Naive thymus-derived CD8-positive, alpha-beta T cell (primary cell): ENCODE measurements at places on chromosomes 2 and 18.

DNA sequence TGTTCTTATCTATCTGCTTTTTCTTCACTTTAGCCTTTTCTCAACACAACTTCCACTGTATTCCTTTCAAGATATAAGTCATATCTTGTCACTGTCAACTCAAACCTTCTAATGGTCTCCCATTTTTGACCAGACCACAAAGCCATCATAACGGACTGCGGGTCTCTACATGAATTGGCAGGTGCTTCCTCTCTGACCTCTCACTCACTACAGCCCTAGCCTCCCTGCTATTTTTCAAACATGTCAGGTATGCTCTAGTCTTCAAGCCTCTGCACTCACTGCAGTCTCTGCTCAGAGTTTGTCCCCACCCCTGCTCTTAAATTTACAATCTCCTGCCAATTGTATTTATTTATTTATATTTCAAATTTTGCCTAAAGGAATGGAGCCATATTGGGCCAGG, 858.1 kb downstream of the TRIB2 start:
- no peaks in the 10 kb centered on the region for H3K27me3 ChIP-seq
- no peaks in the 10 kb centered on the region for H3K4me1 ChIP-seq
- DNase-seq = no peak

DNA sequence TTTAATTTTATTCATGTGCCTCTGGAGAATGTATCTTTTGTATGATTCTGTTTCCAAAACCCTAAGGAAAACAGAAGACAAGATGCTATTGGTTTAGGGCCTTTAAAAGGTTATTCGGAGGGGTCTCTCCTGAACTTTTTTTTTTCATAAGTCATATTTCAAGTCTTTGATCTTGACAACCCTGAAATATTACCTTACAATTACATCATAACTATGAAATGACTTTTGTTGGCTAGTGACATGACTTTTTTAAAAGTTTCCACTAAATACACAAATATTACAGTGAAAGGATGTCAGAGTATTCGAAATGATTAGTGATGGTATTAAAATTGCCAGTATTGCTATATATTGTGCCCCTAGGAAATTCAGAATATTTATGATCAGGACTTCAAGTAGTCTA, 31.8 kb upstream of the FZD7 start:
- DNase-seq = no peak
- H3K27ac ChIP-seq = no peak overlapping the region
- peaks cover 8% of the 10 kb centered on the region for H3K4me1 ChIP-seq
- no peaks in the 10 kb centered on the region for H3K36me3 ChIP-seq

- H3K36me3 ChIP-seq = no peaks in the 10 kb centered on the region
- peaks cover 20% of the 10 kb centered on the region for H3K27me3 ChIP-seq
- no peak overlapping the region for H3K4me3 ChIP-seq
- DNase-seq = no peak
- H3K4me1 ChIP-seq = no peaks in the 10 kb centered on the region
These were observed 327.9 kb downstream of the CLIP4 start for GRCh38 chr2:29443151-29443550.

DNA sequence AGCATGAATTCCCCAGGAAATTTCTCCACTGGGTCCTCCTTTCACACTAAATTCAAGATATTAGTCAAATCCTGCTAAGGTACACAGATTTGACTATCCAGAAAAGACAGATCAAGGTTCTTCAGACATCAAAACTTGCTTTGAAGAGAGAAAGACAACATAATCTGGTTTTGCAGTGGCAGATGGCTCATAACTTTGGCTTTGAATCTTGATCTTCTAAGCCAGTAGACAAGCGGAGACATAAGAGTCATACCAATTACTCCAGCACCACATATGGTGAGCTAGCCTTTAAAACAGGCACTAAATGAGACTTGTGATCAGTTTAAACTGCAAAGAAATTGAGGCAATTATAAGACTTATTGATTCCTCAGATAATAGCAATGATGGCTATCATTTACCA, 29.3 kb downstream of the PDE11A start:
- no peak overlapping the region for H3K27ac ChIP-seq
- H3K4me3 ChIP-seq = no peak overlapping the region
- no peaks in the 10 kb centered on the region for H3K36me3 ChIP-seq
- H3K27me3 ChIP-seq = peaks cover 22% of the 10 kb centered on the region
- H3K4me1 ChIP-seq = no peaks in the 10 kb centered on the region

- no peak overlapping the region for H3K27ac ChIP-seq
- no peak for DNase-seq
- peaks cover 3% of the 10 kb centered on the region for H3K27me3 ChIP-seq
- no peaks in the 10 kb centered on the region for H3K36me3 ChIP-seq
- no peaks in the 10 kb centered on the region for H3K4me1 ChIP-seq
These were observed 136.4 kb upstream of the SLC1A4 start for GRCh38 chr2:64852771-64853241.

- DNase-seq = no peak
- H3K4me3 ChIP-seq = peak overlapping the region; percentile 1
- H3K4me1 ChIP-seq = peaks cover 46% of the 10 kb centered on the region
- no peaks in the 10 kb centered on the region for H3K27me3 ChIP-seq
- H3K36me3 ChIP-seq = peaks cover 3% of the 10 kb centered on the region
These were observed 2.4 kb upstream of the MFF start for GRCh38 chr2:227322530-227323205.

GRCh38 chr2:240722796-240723735, 31.4 kb downstream of the AQP12A start:
- H3K4me3 ChIP-seq = no peak overlapping the region
- no peaks in the 10 kb centered on the region for H3K4me1 ChIP-seq
- H3K36me3 ChIP-seq = no peaks in the 10 kb centered on the region
- DNase-seq = no peak

- no peak for DNase-seq
- H3K27me3 ChIP-seq = peaks cover 2% of the 10 kb centered on the region
- H3K27ac ChIP-seq = no peak overlapping the region
- H3K4me3 ChIP-seq = no peak overlapping the region
These were observed 237.4 kb upstream of the VRK2 start for GRCh38 chr2:57809230-57809629.

DNA sequence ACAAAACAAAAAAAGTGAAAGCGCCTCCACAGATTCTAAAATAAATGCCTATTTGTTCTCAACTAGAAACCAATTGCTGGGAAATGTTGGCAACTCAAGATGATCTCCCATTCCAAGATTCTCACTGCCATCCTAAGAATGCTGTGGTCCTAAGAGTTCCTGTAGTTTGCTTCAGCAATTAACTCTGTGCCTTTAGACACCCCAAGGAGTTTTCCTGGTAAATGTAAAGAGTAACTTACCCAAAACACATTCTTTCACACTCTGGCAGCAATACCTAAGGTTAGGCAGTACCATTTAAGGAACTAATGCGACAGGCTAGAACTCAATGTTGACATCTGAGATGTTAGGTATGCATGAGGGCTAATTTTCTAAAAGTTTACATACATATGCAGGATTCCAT, 58.8 kb upstream of the TANK start:
- DNase-seq = no peak
- H3K36me3 ChIP-seq = no peaks in the 10 kb centered on the region
- H3K4me3 ChIP-seq = no peak overlapping the region
- H3K27me3 ChIP-seq = no peaks in the 10 kb centered on the region
- H3K4me1 ChIP-seq = no peaks in the 10 kb centered on the region

- H3K27ac ChIP-seq = no peak overlapping the region
- H3K36me3 ChIP-seq = no peaks in the 10 kb centered on the region
- H3K4me1 ChIP-seq = no peaks in the 10 kb centered on the region
These were observed 21.3 kb upstream of the COPS8 start for GRCh38 chr2:237064203-237065070.

- no peak for DNase-seq
- no peak overlapping the region for H3K4me3 ChIP-seq
- no peaks in the 10 kb centered on the region for H3K36me3 ChIP-seq
- H3K4me1 ChIP-seq = peaks cover 10% of the 10 kb centered on the region
- H3K27me3 ChIP-seq = no peaks in the 10 kb centered on the region
- no peak overlapping the region for H3K27ac ChIP-seq
These were observed 5.7 kb upstream of the KRCC1 start for GRCh38 chr2:88061295-88061694.

DNA sequence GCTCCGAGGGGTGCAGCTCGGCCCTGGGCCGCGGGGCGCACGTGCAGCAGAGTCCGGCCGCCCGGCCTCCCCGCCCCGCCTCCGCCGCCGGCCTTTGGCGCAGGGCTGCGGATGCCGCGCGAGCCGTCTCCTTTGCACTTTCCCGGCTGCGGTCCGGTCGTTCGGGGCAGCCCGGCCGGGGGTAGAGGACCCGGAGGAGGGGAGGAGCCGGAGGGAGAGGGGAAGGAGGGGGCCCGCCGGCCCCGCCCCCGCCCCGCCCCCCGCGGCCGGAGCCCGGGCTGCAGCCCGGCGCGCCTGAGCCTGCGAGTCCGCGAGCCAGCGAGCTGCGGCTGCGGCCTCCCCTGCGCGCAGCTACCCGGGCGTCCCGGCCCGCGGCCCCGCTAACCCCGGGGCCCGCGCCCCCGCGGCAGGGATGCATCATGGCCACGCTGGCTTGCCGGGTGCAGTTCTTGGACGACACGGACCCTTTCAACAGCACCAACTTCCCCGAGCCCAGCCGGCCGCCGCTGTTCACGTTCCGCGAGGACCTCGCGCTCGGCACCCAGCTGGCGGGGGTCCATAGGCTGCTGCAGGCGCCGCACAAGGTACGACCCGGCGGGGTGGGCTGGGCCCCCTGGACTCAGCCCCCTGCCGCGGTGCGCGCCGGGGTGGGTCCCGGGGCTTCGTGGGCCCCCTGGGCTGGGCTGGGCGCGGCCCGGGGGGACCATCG, at the start of gene FHOD3:
FHOD3 (plus strand) TSS at position 297 of the 709 bp plus-strand sequence; CDS start at position 420, 123 bp downstream.
- H3K36me3 ChIP-seq = no peaks in the 10 kb centered on the region
- H3K27me3 ChIP-seq = peaks cover 31% of the 10 kb centered on the region
- DNase-seq = no peak

DNA sequence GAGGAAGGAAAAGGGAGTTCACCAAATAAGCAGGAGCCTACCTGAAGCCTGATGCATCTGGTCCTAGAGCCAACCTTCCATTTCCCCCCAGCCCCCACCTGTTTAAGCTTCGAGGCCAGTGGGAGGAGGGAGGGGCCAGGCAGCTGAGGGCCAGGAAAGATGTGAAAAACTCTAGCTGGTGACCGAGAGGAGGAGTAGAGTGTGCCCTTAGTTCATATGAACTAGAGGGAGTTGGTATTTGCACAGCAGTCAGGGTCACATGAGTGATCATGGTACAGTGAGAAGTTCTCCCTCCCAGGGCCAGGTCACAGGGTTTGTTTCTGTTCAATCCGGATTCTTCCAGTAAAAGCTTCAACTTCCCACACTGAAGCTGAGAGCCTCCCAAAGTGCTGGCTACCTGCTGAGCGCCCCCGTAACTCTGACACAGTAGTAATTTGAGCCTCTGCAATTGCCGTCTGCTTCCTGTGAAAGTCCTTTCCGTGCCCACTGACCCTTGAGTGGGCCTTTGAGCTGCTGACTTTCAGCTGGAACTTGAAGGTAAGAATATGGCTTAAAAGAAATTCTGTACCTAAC, at the start of gene SULT1C2:
SULT1C2 (plus strand) TSS at position 362 of the 573 bp plus-strand sequence. CDS start 4,773 bp downstream, outside the sequence.
- H3K36me3 ChIP-seq = no peaks in the 10 kb centered on the region
- H3K4me1 ChIP-seq = no peaks in the 10 kb centered on the region
- H3K27me3 ChIP-seq = peaks cover 27% of the 10 kb centered on the region
- H3K4me3 ChIP-seq = no peak within 1 kb of the TSS

GRCh38 chr2:46329803-46330775, 32.9 kb downstream of the EPAS1 start:
- no peak overlapping the region for H3K27ac ChIP-seq
- peaks cover 15% of the 10 kb centered on the region for H3K27me3 ChIP-seq
- DNase-seq = no peak
- H3K4me1 ChIP-seq = peaks cover 16% of the 10 kb centered on the region

- H3K36me3 ChIP-seq = peaks cover 21% of the 10 kb centered on the region
- DNase-seq = no peak
- no peaks in the 10 kb centered on the region for H3K27me3 ChIP-seq
- peaks cover 10% of the 10 kb centered on the region for H3K4me1 ChIP-seq
These were observed 5.5 kb downstream of the NHEJ1 start for GRCh38 chr2:219155054-219155644.

GRCh38 chr2:190408538-190409271, 550 bp downstream of the MFSD6 start:
- peak overlapping the region; percentile 95 for H3K4me3 ChIP-seq
- peak; percentile 82 for DNase-seq
- peak overlapping the region; percentile 94 for H3K27ac ChIP-seq
- no peaks in the 10 kb centered on the region for H3K36me3 ChIP-seq

GRCh38 chr2:67996772-67997527, 65.9 kb downstream of the C1D start:
- H3K36me3 ChIP-seq = no peaks in the 10 kb centered on the region
- H3K27me3 ChIP-seq = peaks cover 64% of the 10 kb centered on the region
- H3K4me3 ChIP-seq = no peak overlapping the region
- DNase-seq = no peak
- H3K4me1 ChIP-seq = no peaks in the 10 kb centered on the region

DNA sequence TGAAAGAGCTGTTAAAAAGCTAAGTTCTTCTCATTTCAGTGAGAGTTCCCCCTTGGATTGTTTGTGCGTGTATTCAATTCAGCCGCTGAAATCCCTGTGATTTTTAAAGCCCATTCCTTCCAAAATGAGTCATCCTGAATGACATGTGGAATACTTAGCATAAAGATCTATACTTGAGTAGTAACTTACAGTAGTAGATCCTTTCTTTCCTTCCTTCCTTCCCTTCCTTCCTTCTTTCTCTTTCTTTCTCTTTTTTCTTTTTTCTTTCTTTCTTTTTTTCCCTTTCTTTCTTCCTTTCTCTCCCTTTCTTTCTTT, 18.2 kb upstream of the SOX11 start:
- DNase-seq = no peak
- H3K36me3 ChIP-seq = peaks cover 7% of the 10 kb centered on the region
- no peak overlapping the region for H3K4me3 ChIP-seq
- H3K27me3 ChIP-seq = peaks cover 21% of the 10 kb centered on the region
- no peak overlapping the region for H3K27ac ChIP-seq

DNA sequence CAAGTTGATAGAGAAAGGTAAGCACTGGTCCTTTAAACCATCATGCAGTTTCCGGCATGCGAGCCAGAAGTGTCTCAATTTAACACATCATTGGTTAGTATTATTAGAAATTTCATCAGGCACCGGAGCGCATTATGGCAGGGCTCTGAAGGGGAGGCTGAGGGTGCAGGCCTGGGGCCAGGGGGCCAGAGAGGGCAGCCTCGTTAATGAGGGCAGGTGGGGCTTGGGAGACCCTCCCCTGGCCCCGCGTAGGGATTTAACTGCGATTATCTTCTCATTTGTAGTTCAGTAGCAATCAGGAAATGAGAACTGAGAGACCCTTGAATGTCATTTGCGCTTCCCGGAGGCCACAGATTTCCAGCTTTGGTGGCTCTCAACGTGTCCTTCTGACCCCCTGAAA, 246.4 kb downstream of the KLHL29 start:
- H3K4me3 ChIP-seq = no peak overlapping the region
- no peaks in the 10 kb centered on the region for H3K4me1 ChIP-seq
- DNase-seq = no peak
- H3K27ac ChIP-seq = no peak overlapping the region

DNA sequence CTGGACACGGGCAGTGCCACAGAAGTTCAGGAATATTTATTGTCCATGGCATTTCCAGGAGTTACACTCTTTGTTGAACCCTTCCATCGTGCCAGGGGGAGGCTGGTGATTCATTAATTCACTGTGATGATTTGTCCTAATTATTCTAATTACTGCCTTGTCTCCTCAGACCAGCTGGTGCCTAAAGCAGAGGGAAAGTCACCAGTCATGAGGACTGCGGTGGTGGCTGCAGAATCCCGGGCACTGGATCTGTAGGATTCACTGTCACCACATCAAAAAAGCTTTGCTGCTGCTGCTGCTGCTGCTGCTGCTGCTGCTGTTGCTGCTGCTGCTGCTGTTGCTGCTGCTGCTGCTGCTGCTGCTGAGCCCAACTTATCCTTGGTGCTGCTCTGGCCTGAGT, 908.2 kb downstream of the TSN start:
- no peak for DNase-seq
- H3K27ac ChIP-seq = no peak overlapping the region
- no peak overlapping the region for H3K4me3 ChIP-seq
- H3K36me3 ChIP-seq = no peaks in the 10 kb centered on the region
- no peaks in the 10 kb centered on the region for H3K4me1 ChIP-seq
